ENCODE measurements at places on chromosomes 6 and 20.

GRCh38 chr6:150534553-150534952 lies 65.1 kb upstream of the PLEKHG1 start:
- peaks cover 10% of the 10 kb centered on the region for H3K27me3 ChIP-seq
- no peak overlapping the region for H3K4me3 ChIP-seq
- DNase-seq = no peak
- H3K27ac ChIP-seq = no peak overlapping the region
- H3K36me3 ChIP-seq = no peaks in the 10 kb centered on the region

DNA sequence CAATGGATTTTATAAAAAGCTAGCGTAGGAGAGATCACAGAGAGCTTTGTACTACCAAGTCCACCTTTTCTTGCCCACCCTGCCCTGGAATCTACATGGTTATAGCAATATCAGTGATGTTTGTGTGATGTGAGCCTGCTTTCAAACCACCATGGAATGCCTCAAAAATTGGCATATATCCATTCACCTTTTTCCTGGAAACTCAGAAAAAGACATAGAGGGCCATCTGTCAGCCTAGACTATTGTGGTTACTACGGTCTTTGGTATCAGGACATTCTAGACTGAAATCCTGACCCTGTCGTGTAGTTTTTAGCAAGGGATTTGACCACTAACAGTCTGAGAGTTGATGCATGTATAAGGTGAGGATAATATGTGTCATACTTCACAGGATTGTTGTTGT lies 239.6 kb downstream of the GRIK2 start:
- no peak for DNase-seq
- no peak overlapping the region for H3K4me3 ChIP-seq
- H3K27ac ChIP-seq = no peak overlapping the region
- no peaks in the 10 kb centered on the region for H3K4me1 ChIP-seq
- no peaks in the 10 kb centered on the region for H3K36me3 ChIP-seq

DNA sequence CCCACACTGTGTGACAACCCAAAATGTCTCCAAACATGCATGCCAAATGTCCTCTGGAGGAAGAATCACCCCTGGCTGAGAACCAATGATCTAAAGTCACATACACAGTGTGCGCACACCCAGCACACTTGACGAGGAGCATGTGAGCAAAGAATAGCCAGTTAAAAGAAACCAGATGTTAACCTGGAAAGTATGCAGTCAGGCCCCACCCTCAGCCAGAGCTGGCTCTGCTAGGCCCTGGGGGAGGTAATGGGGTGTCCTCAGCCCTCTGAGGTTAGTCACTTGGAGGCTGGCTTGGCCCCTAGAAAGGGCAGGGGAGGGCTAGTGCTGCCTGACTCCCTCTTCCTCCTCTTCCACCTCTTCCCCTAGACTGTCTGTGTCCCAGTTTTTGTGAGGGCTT lies 15.2 kb upstream of the GUCA1A start:
- H3K36me3 ChIP-seq = no peaks in the 10 kb centered on the region
- H3K27ac ChIP-seq = no peak overlapping the region
- no peaks in the 10 kb centered on the region for H3K27me3 ChIP-seq
- H3K4me3 ChIP-seq = no peak overlapping the region
- H3K4me1 ChIP-seq = no peaks in the 10 kb centered on the region
- DNase-seq = no peak

GRCh38 chr20:55693641-55694040 lies 311.7 kb downstream of the CBLN4 start:
- H3K27me3 ChIP-seq = no peaks in the 10 kb centered on the region
- no peaks in the 10 kb centered on the region for H3K4me1 ChIP-seq
- H3K4me3 ChIP-seq = no peak overlapping the region
- no peaks in the 10 kb centered on the region for H3K36me3 ChIP-seq

DNA sequence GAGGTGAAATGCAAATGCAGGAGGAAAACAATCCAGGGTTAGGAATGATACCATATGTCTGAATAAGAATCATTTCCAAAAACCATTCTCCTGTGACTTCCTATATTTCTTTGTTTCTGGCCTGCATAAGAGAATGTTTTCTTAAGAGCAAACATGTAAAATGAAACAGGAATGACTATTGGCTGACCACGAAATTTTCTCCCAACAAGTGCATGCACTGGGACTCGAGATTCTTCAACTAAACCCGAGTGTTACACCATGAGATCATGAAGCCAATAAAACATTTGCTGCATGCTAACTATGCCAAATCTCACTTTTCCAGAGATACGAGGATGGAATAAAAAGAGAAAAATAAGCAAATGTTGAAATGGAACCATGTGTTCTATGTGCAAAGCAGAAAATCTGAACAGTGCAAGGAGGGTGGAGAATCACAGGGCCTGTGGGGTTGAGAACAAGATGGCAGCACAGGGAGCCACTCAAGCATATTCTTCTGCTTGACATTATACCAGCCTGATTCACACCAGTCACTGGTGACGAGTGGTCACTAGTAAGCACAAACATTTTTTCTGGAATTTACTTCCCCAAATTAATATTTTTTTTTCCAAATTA lies 212.2 kb upstream of the FOXA2 start:
- no peak for DNase-seq
- H3K36me3 ChIP-seq = no peaks in the 10 kb centered on the region
- no peak overlapping the region for H3K4me3 ChIP-seq
- no peaks in the 10 kb centered on the region for H3K27me3 ChIP-seq

- no peak overlapping the region for H3K4me3 ChIP-seq
- no peak overlapping the region for H3K27ac ChIP-seq
- peaks cover 4% of the 10 kb centered on the region for H3K27me3 ChIP-seq
Measured at GRCh38 chr6:164035900-164036485, 621.5 kb downstream of the QKI start.

DNA sequence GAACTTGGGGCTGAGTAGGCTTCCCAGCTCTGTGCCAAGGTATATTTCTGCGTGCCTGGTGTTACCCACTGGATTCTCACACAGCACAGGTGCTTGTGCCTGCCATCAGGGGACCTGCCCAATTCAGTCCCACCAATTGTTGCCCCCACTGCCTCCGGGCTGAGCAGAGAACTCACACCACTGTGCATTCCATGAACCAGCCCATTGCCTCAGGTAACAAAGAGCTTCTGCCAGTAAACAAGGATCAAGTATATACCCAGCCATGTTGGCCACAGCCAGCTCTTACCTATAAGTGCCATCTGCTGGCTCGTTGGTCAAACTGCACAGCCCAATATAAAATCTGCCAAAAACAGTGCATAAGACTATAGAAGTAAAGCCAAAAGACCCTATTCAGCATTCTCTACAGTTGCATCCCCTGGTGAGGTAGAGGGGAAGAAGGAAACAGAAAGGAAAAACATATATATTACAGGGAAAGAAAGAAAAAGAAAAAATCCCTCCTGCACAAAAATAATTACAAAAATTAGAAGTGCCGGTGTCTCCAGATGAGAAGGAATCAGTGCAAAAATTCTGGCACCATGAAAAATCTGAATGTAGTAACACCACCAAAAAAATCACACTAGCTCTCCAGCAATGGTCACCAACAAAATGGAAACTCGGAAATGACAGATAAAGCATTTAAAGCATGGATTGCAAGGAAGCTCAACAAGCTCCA lies 241.4 kb downstream of the IBTK start:
- no peaks in the 10 kb centered on the region for H3K36me3 ChIP-seq
- no peak overlapping the region for H3K27ac ChIP-seq
- H3K27me3 ChIP-seq = no peaks in the 10 kb centered on the region
- DNase-seq = no peak
- H3K4me3 ChIP-seq = no peak overlapping the region

DNA sequence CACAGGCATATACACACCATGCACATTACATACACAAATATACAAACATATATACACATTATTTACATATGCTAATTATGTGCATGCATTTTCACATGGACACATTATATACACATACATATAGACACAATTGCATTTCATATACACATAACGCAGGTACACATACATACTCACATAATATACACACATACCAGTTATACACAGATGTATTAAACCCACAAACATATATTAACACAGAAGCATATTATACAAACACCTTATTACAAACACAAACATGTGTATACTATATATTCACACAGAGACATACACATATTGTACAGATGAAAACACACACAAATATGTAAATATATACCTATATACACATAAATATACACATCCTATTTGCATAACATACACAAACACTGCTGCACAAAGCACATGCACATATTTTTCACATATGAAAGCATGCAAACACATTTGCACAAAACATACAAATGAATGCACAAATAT lies 140.2 kb downstream of the VEGFA start:
- H3K27ac ChIP-seq = no peak overlapping the region
- H3K36me3 ChIP-seq = no peaks in the 10 kb centered on the region
- H3K27me3 ChIP-seq = no peaks in the 10 kb centered on the region
- no peaks in the 10 kb centered on the region for H3K4me1 ChIP-seq

- no peak for DNase-seq
- H3K4me3 ChIP-seq = no peak overlapping the region
- H3K27ac ChIP-seq = no peak overlapping the region
- no peaks in the 10 kb centered on the region for H3K27me3 ChIP-seq
- no peaks in the 10 kb centered on the region for H3K36me3 ChIP-seq
Measured at GRCh38 chr20:1588533-1589460, 31.0 kb downstream of the SIRPB1 start.
